ENCODE measurements at places on chromosomes 12 and 14.
A peak's percentile ranks its signal among the peaks of the same experiment; 100 is the strongest.

DNA sequence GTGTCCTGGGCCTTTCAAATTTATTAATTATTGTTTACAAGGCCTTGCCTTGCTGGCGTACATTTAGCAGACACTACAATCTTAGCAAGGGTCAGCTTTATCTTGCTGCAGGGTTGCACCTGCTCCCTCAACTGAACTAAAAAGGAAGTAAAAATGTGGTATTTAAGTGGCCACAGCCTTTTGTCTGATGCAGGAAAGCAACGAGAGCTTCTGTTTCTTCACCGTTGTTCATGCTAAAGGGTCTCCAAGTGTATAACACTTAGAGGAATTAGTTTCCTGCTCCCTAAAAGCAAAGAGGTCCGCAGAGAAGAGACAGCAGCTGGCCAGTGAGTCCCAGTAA lies 62.8 kb upstream of the EGLN3 start:
- DNase-seq: no peak

DNA sequence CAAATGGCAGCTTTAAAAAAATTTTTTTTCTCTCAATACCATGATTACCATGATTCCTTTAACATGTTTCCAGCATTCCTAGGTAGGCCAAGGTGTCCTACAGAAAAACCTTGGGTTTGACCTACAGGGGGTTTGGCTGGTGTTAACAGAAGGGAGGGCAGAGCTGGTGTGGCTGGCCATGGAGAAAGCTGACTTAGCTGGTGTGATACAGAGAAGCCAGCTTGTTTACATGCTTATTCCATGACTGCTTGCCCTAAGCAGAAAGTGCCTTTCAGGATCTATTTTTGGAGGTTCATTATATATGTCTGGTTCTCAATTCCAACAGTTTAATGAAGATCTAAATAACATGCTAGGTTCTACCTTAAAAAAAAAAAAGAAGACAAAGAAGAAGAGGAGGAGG lies 68.6 kb downstream of the EEA1 start:
- DNase-seq: no peak

GRCh38 chr12:124603831-124604251 lies 36.4 kb upstream of the NCOR2 start:
- DNase-seq: no peak

GRCh38 chr12:76020731-76021672 lies 10.6 kb downstream of the PHLDA1 start:
- DNase-seq: no peak

DNA sequence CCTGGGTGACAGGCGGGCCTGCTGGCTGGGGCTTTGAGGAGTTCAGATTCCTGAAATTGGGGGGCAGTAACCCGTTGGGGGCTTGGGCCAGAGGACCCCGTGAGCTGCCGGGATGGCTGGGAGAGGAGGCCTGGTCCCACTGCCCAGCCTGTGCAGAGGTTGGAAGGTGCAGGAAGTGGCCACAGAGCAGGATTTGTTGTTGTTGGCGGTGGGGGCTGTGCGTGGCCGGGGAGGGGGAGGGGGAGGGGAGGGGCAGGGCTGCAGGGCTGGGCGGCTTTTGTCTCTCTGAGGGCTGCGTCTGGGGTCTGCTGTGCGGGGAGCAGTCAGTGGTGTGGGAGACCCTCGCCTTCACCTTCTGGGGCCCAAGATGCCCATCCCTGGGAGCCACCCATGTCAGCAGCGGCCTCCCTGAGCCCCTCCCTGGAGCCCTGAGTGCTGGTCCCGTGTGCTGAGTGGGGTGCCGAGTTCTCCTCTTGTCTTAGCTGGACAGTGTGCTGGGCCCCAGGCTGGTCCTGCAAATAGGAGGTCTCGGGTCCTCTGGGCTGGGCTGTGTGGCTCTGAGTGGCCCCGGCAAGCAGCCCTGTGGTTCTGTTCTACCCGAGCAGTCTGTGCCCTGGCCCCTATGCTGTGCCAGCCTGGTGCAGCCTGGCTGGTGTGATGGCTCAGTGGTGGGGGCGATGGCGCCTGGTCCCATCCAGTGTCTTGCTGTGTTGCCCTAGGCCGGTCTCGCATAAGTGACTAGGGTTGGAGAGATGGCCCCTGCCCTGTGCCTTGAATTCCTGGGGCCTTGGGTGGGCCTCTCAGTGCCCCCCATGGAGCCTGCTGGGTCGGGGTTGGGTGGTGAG lies 10.3 kb downstream of the KIF26A start:
- peak; percentile 10 for DNase-seq

DNA sequence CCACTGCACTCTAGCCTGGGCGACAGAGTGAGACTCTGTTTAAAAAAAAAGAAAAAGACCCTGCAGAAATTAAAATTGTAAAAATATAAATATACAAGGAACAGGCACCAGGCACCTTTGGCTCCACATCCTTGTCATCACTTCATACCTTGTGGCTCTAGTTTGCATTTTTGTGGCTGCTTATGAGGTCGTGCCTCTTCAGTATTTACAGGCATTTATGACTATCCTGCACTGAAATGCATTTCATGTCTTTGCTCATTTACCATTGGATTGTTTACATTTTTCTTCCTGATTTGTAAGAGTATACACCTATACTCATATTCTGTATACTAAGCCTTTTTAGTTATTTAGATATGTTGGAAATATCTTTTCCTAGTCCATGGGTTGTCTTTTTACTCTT lies 20.1 kb downstream of the BICD1 start:
- no peak for DNase-seq

- peak; percentile 64 for DNase-seq
These were observed 32.8 kb downstream of the MIA2 start for GRCh38 chr14:39266525-39266870.

DNA sequence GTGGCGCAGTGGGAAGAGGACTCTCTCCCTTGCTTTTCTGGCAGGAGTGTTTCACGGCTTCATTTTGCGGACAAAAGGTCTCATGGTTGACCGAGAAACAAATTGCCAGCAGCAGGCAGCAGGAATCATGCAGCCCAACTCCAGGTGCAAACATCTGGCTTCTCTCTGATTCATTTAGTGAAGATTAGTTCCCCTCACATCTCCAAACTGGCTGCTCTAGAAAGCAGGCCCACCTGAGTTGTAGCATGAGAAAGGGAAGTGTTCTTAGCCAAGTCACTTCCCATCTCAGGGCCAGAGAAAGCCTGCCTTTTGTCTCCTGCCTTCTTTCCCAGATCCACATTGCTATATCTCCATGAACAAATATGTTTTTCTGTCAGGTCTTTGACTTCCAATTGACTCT lies 120.8 kb upstream of the CCDC196 start:
- DNase-seq: no peak

DNA sequence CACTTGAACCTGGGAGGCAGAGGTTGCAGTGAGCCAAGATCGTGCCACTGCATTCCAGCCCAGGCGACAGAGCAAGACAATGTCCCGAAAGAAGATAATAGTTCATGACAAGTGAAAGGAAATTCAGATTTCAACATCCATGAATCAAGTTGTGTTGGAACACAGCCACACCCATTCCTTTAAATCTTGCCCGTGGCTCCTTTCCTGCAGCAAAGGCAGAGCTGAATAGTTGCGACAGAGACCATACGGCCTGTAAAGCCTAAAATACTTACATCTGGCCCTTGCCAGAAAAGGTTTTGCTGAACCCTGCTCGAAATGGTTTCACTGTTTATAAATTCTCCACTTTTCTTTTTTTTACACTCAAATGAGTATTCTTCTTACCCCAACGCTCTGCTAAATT lies 17.7 kb upstream of the ITPK1 start:
- no peak for DNase-seq

DNA sequence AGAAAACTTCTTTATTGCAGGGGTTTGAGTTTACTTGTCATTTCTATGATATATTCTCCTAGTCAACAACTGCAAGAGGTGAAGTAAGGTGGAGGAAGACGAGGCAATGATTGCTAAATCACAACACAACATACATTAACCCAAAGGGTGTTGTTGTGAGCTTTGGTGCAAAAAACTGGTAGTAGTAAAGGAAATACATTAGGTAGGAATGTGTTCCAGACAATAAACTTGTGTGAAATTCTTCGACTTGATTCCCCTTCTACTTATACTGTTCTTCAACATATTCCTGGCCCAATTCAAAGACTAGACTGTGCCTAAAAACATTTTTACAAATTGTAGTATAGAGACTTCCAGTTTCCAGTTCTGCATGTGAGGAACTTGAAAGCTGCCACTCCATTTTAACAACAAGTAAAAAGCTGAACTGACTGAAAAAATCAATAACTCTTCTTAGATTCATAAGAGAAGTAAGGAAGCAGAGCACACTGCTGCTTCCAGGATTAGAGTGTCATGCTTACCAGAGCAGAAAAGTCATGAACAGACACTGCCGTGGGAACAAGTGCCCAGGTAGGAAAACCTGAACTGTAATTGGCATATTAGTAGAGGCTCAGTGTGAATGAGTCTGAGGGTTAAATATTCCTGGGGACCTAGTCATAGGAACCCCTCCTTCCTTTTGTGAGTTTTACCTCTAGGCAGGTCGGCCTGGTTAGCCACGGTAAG lies 22.2 kb downstream of the COX8C start:
- DNase-seq: no peak

DNA sequence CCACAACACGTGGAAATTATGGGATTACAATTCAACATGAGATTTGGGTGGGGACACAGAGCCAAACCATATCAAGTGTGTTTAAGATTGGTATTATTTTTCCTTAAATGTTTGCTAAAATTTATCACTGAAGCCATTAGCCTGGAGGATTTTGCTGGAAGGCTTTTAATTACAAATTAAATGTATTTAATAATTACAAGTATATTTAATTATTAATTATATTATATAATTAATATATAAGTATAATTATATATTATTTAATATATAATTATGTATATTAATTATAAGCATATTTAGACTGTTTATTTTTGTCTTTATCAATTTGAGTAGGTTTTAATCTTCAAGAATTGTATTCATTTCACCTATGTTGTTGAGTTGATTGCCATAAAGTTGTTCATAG lies 427.4 kb upstream of the FLRT2 start:
- no peak for DNase-seq

DNA sequence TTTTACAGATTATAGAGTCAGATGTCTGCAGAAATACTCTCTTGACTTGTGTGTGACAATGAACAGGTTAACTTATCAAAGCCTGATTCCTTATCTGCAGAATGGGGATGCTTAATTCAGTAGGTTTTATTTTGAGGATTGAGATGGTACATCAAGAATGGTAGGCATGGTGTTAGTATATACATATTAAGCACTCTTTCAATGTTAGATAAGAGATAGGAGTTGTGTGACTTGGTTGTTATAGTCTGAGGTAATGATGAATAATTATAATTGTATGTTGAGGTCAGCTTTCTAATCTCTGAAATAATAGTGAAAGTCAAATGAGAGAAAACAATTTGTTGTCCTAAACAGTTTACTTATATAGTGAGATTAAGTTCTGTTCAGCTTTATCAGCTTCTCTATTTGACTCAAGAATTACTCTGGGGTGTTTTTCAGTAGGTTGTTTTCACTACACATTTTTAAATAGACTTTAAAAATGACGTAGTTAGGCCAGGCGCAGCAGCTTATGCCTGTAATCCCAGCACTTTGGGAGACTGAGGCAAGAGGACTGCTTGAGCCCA lies 11.9 kb downstream of the PALS1 start:
- no peak for DNase-seq
